MV-4-11 (cell line): ENCODE measurements at places on chromosomes 13 and 19.

DNA sequence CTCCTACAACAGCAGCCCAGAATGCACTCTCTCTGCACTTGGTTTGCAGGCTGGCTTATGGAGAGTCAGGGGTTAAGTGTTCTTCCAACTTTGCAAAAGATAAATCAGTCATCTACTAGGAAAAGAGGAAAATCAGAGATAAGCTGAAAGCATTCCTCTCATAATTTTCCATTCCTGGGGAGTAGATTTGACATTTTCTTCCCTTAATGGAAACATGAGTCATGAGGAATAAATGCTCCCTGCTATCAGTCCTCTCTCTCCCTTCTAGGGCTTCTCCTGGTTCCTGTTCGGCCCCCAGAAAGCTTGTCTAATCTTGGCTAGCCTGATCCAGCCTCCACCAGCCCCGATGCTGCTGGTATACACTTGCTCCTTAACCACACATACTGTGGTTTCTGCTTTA, 28.4 kb upstream of the ENOX1 start:
- peak; percentile 46 for DNase-seq

DNA sequence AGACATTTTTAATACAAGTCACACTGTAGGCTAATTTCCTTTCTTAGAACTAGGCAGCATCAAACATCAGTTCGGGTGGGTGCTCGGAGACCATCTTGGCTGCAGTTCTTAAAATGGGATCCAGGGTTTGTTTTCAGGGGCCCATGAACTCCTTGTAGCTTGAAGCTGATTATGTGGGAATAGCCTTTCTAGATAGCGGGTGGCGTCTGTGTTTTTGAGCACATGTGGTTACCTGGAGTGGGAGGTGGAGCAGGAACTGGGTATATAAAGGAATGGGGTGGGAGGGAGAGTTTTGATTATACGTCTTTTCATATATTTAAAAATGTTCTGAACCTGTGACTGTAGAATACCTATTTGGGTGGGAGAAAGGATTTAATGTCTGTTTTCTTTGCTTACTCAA, 12.9 kb downstream of the CLPTM1 start:
- no peak for DNase-seq

- no peak for DNase-seq
Measured at GRCh38 chr13:22931576-22931975, 249.2 kb upstream of the SGCG start.

DNA sequence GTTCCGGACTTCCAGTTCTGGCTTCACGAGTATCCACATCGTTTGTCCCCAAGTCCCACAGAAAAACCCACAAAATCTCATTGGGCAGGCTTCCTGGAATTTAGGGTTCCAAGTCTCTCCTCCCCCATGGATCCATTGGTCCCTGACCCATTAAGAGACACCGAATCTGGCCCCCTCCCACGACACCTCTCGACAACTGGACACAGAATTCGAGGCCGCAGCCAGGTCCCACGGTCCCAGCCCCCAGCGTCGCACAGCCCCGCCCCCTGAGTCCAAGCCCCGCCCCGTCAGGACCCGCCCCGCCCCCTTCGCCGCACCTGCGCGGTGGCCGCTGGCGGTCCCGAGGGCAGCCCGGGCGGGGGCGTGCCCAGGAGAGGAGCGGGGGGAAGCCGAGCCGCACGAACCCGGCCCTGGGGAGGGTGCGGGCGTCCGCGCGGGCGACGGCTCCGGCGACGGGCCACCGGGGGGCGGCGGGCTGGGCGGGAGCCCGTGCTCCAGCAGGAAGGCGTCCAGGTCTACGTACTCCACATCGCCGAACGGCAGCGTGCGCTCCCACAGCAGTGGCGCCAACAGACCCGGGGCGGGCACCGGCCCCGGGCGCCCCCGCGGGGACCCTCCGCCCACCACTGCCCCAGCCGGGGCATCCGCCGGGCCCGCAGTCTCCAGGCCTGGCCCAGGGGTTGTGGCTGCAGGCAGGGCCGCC, 1.8 kb downstream of the DBP start:
- peak; percentile 47 for DNase-seq

DNA sequence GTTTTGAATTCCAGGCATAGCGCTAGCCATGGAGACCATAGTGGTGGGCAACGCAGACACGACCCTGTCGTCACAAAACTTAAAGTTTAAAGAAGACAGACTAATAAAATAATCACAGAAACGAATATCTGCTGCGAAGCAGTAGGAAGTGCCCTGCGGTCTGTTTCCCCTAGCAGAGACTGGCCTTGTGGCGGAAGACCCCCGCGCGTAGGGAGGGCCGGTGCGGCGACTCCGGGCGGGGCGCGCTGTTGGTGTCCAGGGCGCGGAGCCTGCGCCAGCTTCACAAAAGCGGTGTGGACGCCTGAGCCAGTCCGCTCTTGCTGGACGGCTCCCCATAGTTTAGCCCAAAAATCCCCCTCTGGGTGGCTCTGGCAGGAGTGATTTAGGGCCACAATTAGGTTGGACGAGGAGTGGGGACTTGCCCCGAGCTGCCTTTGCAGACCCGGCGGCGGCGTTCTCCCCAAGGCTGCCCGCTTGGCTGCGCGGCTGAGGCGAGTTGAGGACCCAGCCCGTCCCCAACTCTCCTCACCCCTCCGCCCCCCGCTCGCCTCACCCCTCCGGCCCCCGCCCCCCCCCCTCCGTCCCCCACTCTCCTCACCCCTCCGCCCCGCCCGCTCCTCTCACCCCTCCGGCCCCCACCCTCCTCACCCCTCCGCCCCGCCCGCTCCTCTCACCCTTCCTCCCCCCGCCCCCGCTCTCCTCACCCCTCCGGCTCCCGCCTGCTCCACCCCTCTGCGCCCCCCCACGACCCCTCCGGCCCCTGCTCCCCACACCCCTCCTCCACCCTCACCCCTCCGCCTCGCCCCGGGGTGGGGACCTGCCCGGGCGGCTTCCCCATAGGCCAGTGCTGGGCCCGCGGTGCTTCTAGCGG, 14.2 kb upstream of the LATS2 start:
- no peak for DNase-seq

- peak; percentile 70 for DNase-seq
Measured at GRCh38 chr19:43594710-43595604, 977 bp downstream of the IRGQ start.

DNA sequence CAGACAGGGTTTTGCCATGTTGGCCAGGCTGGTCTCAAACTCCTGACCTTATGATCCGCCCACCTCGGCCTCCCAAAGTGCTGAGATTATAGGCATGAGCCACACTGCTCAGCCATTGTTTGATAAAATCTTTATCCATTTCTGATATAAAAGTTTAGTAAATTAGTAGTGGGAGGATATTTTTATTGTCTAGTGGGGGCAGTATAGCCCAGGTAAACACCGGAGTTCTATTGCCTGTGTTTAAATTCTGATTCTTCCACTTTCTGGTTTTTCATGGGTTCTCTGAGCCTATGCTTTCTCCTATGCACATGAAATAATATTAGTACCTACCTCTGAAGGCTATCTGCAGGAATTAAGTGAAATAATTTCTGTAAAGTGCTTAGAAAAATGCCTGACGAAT, 20.1 kb upstream of the ARHGEF18 start:
- DNase-seq = no peak

DNA sequence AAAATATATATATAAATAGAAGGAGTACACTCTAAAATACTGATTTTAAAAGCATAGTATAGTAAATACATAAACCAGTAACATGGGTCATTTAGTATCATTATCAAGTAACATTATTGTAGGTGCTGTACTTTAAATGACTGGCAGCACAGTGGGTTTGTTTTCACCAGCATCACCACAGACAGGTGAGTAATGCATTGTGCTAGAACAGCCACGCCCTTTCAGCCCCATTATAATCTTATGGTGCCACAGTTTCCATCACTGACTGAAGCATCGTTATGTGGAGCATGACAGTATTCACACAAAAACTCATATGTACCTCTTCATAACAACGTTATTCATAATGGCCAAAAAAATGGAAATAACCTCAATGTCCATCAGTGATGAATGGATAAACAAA, 88.3 kb downstream of the DHRS12 start:
- DNase-seq = no peak

DNA sequence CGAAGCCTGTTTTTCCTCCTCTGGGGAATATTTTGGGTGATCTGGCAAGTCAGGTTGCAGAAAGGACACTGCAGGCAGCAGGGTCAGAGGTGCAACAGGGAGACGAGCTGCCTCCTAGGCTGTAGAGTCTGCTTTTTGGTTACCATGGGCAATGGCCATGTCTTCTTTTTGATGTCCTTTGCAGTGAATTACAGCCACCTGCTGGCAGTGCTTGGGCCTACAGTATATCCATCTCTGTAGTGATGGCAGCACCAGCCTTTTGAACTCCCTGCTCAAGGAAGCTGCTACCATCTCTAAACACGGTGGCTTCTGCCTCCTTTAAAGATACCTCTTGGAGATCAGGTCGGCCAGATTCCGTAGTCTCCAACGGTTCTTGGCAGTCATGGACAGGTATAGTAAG, 73.9 kb downstream of the WTIP start:
- no peak for DNase-seq

GRCh38 chr13:66623129-66623820, 606.9 kb downstream of the PCDH9 start:
- no peak for DNase-seq

- DNase-seq = no peak
Measured at GRCh38 chr13:27334774-27335435, 64.3 kb downstream of the RASL11A start.

GRCh38 chr19:9144920-9145319, 4.7 kb downstream of the ZNF317 start:
- no peak for DNase-seq

- no peak for DNase-seq
Measured at GRCh38 chr19:29404015-29404414, 121.8 kb upstream of the VSTM2B start.

GRCh38 chr13:79908381-79908780, 427.4 kb downstream of the NDFIP2 start:
- DNase-seq = peak; percentile 10

- no peak for DNase-seq
Measured at GRCh38 chr19:30267332-30267731, 104.9 kb upstream of the ZNF536 start.

- peak; percentile 22 for DNase-seq
Measured at GRCh38 chr19:4368128-4368820, 24.9 kb downstream of the MPND start.

- no peak for DNase-seq
Measured at GRCh38 chr13:40132249-40132648, 476.8 kb downstream of the COG6 start.

DNA sequence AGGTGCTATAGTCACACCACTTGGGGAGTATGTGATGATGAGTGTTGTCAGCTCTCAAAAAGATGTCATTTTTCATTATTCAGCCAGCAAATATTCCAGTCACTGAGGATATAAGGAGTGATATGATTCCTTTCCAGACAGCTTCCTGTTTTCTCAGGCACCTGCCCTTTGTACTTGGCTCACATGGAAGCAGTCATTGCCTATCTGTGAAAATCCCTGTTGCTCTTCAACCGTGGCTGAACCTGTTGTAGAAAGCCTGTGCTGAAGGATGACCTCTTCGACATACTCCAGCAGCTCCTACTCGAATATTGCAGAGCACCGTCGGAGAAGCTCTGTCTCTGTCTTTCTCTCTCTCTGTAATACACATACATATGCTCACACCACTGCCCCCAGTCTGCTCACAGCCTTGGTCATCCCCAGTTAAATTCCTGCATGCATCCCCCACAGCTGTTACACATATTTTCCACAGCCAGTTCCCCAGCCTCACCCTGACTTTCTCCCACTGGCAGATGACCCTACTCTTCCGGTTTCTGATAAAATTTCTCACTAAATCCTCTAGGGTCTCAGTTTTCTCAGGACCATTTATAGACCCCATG, 204.2 kb upstream of the ARGLU1 start:
- DNase-seq = no peak

DNA sequence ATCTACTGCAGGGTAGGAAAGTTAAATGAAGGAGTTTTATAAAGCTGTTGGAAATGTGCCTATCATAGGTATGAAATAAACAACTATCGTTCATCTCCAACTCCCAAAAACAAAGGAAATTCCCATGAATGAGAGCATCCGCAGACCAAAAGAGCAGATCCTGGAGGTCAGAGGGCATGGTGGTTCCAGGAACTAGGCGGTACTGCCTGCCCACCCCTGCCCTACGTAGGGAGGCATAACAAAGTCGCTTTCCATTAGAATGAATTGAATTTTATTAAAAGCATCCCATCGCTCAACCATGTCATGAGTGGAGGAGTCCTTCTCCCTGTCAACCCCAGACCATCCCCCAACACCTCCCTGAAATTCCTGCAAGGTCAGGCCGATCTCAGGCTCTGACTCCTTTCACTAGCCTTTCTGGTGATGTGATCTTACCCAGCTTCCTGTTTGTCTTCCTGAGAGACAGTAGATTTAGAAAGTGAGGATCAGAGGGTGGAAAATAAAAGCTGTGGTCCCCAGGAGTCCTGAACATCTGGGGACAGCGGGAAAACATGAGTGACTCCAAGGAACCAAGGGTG, at the start of gene CLEC4M:
Gene CLEC4M, plus strand, starts transcription at position 525 of the 575 bp plus-strand sequence. Its CDS starts 24 bp downstream, at position 549.
- no peak for DNase-seq

DNA sequence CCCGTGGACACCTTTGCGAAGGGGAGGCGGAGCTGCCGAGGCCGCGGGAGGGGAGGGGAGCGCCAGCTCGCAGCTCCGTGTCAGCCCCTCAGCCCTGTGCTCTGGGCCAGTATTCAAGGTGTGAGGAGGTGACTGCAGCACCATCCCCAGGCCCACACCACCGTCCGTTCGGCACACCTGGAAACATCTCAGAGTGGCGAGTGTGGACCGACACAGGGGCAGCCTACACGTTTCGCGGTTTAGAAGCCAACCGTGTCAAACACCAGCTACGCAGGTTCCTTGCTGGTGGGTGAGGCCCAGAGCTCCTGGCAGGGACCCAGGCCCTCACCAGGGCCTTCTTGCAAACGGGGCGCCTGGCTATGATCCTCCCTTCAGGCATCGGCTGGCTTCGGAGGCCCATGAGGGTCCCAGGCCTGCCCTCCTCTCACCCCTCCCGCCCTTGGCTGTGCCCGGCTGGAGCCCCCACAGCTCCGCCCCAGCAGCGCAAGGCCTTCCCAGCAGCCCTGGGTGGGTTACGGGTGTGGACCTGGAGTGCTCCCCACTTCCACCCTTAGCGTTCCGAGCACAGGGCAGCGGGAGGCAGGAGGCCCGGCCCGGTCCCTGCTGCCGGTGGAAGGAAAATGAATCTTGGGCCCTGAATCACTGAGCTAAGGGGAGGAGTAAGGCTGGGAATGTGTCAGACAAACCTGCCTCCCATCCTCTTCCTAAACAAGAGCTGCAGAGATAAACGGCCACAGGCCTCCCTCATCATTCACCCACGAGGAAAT, 1.2 kb downstream of the C13orf46 start:
- DNase-seq = no peak

GRCh38 chr19:49870309-49870901, 3.0 kb upstream of the PNKP start:
- no peak for DNase-seq
